ENCODE measurements at places on chromosomes 12 and 14. TPM values are rescaled to one million over a fixed set of nuclear protein-coding genes. Genes with fewer than 3 reads are reported as not detected.

- DNase-seq = no peak
These were observed 611.1 kb downstream of the AACS start for GRCh38 chr12:125676366-125676765.

- no peak for DNase-seq
These were observed 58.5 kb upstream of the PLXNC1 start for GRCh38 chr12:94089891-94090290.

DNA sequence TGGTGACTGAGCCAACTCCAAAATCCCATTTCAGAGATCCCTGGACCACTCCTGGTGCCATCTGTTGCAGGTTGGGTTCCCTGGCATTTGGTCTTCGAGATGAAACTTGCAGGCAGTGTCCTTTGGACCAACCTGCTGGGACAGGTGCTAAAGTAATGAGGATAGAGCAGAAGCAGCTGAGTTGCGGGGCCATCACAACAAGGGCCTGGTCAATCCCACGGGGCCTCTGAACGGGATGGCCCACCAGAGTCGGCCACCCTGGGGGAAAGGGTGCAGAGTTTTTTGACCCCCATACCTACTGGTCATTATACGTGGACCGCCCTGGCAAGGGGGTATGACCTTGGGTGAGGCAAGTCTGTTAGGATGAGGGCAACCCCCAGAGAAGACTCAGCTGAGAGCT, 39.3 kb downstream of the DLK1 start:
- no peak for DNase-seq

CCT2 gene
- 283 TPM for polyA plus RNA-seq

KIF26A gene
- 0.02 TPM for polyA plus RNA-seq

VIPAS39 gene
- polyA plus RNA-seq = 14.9 TPM

- no peak for DNase-seq
These were observed 17.3 kb downstream of the CCER1 start for GRCh38 chr12:90937651-90938050.

GMPR2 gene
- polyA plus RNA-seq = 76.9 TPM

Data from mammary epithelial cell (primary cell).